ENCODE measurements at places on chromosomes 7 and 10.
A peak's percentile ranks its signal among the peaks of the same experiment; 100 is the strongest.

GRCh38 chr7:17010637-17011300 lies 129.0 kb upstream of the AGR3 start:
- DNase-seq = no peak

- DNase-seq = no peak
These were observed 140.4 kb downstream of the DKK1 start for GRCh38 chr10:52454491-52454890.

GRCh38 chr7:154792436-154793055 lies 210.4 kb downstream of the PAXIP1 start:
- DNase-seq = no peak

- DNase-seq = no peak
These were observed 755.2 kb downstream of the AUTS2 start for GRCh38 chr7:70353330-70353945.

GRCh38 chr10:4127518-4128315 lies 342.7 kb upstream of the KLF6 start:
- DNase-seq = no peak

GRCh38 chr10:30353851-30354250 lies 4.8 kb upstream of the MTPAP start:
- no peak for DNase-seq

DNA sequence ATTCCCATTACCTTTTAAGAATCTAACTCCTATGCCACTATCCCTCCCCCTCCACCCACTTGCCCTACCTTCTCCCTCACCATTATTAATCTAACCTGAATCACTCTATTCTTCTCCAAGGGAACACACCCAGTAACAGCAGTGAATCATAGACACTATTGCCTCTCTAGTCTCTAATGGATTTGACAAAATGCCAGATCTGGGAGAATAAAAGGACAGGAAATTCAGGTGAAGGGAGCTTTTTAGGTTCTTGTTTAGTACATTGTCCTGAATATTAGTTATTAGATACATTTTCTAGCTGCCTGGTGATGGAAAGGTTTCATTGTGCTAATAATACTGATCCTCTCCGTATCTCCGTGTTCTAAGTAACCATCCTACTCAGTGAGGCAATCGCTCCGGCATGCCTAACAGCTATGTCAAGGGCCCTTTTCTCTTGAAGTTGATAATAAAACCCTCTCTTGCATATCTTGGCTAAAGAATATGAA lies 4.1 kb upstream of the SFR1 start:
- DNase-seq = peak; percentile 14

DNA sequence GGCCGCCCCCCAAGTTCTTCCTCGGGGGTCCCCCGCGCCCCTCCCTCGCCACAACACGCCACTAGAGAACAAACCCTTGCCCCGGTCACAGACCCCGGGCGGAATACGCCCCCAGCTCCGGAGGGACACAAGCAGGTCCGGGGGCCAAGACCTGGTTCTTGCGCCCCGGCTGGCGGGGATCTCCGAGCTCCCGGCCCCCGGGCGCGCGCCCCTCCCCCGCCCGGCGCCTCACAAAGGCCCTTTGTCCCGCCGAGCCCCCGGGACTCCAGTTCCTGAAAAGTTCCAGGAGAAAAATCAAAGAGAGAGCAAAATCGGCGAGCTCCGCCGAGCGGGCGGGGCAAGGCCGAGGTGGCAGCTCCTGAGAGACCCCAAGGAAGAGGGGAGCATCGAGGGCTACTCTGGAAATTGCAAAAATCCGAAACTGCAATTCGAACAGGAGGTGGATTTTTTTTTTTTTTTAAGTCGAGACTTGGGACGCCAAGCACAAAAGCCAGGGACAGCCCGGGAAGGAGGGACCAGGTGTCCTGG lies 4.0 kb downstream of the TNRC18 start:
- no peak for DNase-seq

GRCh38 chr7:46485481-46486065 lies 564.5 kb upstream of the IGFBP3 start:
- DNase-seq = no peak

- no peak for DNase-seq
These were observed 5.5 kb downstream of the JAZF1 start for GRCh38 chr7:28174901-28175661.

- no peak for DNase-seq
These were observed 1336.0 kb upstream of the CELF2 start for GRCh38 chr10:9681655-9682054.

DNA sequence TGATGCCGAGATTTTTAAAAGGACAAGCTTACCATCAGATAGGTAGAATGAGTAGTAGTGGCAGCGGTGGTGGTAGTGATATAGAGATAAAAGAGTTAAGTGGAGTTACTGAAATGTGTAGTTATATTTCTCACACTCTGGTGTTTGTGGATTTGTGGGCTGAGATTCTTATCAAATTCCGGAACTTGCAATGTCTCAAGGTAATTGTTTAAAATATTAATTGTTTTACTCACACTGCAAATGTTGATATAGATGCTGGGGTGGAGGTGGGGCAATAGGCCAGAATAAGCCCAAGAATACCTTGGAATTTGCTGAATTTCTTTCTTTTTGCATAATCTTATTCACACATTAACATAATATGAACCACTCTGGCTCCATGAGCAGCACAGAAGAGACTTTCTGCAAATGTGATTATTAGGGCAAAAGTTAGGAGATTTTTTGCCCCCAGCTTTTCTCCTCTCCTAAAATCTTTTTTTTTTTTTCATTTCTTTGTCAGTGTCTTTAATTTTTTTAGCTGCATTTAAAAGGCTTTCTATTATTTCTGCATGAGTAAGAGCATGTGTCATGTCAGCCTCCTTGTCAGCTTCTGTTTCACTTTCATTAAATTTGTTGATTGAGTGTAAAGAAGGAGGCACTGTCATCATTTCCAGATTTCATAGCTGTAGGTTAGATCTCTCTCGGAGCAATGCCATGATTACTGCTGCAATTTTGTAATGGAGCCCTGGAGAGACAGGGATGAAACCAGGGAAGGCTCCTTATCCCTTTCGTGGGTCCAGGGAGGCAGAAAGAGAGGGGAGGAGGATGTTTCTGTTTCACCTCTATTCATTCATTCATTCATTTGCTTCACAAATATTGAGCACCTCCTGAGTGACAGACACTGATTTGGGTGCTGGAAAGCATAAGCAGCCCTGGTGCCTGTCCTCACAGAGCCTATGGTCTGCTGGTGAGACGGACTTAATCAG lies 13.1 kb upstream of the SGMS1 start:
- no peak for DNase-seq
